ENCODE measurements at places on chromosomes 3 and 15. TPM values are rescaled to one million over a fixed set of nuclear protein-coding genes. Genes with fewer than 3 reads are reported as not detected.

CD276 gene
- 7.7 TPM for polyA plus RNA-seq

NR2E3 gene
- not detected for polyA plus RNA-seq

SERPINI2 gene
- polyA plus RNA-seq, result 0.10 TPM

PRICKLE2 gene
- 0.92 TPM for polyA plus RNA-seq

C3orf22 gene
- not detected for polyA plus RNA-seq

STRIT1 gene
- polyA plus RNA-seq, result 1,075 TPM

TLE3 gene
- polyA plus RNA-seq, result 9.6 TPM

ERICH6 gene
- not detected for polyA plus RNA-seq

CTXN2 gene
- not detected for polyA plus RNA-seq

ARRDC4 gene
- 13.6 TPM for polyA plus RNA-seq

NRG4 gene
- 0.98 TPM for polyA plus RNA-seq

DNA sequence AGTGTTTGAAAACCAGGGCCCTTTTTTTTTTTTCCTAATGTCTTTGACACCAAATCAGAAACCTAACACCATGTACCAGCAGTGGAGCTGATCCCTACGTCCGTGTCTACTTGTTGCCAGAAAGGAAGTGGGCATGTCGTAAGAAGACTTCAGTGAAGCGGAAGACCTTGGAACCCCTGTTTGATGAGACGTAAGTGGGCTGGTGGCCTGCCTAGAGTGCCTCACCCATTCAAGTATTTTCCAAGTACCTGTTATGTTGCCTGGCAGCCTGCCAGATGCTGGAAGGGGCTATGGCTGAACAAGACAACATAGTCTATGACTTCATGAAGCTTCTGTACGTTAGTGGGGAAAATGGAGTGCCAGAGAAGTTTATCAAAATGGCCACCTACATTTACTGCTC, 39.7 kb downstream of the ESYT3 start:
- DNase-seq, result peak; percentile 54

- DNase-seq, result peak; percentile 33
Observed at GRCh38 chr3:56125358-56126005, 342.8 kb downstream of the ERC2 start.

DNA sequence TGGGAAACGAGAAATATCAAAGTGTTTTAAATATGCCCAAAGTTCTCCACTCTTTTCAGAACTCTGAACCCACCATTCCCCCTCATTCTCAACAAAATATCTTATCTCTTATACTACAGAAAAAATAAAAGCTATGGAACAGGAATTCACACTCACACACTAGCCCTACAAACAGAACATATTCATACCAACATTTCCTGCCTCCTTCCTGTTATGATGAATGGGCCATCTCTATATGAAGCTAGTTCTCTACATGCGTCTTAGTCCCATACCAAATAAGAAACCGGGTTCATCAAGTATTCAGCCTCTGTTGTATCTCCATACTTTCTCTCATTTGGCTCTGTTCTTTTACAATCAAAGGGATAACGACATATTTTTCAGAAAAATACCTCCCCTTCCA, 72.6 kb downstream of the PLSCR2 start:
- no peak for DNase-seq

- no peak for DNase-seq
Observed at GRCh38 chr3:180421221-180421620, 180.7 kb upstream of the TTC14 start.

DNA sequence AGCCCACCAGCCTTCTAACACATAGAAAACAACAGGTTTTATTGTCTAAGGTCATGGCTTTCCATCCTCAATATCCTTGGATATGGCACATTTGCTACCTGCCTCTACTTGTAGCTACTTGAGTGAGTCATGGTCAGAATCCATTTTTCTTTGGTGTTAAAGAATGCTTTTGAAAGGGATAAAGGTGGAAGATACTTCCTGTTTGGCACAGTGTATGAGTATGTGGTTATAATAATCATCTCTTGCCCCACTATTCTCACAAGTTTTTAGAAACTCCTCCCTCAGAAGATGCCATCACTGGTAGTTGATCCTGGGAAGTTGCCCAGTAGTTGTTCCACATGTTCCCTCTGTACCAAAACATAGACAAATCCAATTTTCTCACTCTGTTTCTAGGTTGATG, 508.6 kb upstream of the IL12A start:
- DNase-seq, result no peak

DNA sequence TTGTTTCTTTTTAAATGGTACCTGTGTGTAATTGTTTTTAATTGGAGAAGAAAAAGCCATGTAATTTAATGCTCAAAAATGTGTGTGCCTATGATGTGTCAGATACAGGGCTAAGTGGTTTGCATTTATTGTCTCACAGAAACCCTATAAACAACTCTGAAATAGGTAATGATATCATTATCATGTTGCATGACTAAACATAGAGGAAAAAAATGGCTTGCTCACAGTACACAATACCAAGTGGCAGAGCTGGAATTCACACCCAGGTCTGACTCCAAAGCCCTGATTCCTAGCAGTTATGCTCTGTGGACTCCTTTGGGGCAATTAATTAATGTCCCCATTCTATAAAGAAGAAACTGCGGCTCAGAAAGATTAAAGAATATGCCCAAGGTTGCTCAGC, 237.4 kb upstream of the TRIM42 start:
- DNase-seq, result no peak
